ENCODE measurements at places on chromosomes 3 and 15. TPM values are rescaled to one million over a fixed set of nuclear protein-coding genes. Genes with fewer than 3 reads are reported as not detected.

DNA sequence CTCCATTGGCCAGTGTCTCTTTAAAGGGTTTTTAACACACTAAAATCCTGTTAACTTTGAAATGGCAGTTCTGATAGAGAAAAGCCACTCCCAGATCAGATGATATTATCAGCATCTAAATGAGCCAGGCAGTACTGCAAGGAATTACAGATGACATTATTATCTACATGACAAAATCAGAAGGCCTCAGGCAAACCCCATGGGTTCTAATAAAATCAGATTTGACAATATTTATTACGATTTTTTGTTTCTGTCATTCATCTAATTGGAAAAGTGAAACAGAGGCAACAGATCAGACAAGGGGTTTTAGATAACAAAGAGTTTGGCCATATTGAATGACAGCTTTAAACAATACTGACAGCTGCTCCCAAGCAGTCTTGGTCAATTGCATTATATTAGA lies 112.7 kb downstream of the FEZF2 start:
- DNase-seq: no peak

DNA sequence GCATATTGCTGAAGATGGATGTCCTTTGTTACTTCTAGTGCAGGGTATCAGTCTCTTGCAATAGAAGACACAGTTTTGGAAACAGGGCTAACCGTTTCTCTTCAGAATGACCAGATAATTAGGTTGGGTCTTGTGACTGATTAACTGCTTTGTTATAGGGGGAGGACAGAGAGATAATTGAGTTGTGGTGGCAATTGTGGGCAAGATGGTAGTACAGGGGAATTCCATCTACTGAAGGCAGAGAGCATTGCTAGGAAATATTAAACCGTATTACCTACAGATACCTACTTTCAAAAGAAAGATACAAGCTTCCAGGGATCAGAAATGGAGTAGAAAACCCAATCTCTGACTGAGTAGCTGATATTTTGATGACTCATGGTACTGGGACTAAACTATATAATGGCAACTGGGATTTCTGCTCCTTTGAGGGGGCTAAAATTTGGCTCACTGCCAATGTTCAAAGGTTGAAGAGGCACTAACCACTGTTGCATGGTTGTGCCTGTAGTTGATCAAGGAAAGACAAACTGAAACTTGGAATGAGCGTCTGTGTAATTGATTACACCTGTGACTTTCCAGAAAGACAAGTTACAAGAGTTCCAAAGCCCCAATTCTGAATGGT lies 4.2 kb downstream of the PRR23B start:
- DNase-seq: no peak

- DNase-seq: peak; percentile 79
Observed at GRCh38 chr3:39000008-39000450, 51.7 kb downstream of the SCN11A start.

- no peak for DNase-seq
Observed at GRCh38 chr15:50016951-50017350, 102.1 kb downstream of the ATP8B4 start.

DNA sequence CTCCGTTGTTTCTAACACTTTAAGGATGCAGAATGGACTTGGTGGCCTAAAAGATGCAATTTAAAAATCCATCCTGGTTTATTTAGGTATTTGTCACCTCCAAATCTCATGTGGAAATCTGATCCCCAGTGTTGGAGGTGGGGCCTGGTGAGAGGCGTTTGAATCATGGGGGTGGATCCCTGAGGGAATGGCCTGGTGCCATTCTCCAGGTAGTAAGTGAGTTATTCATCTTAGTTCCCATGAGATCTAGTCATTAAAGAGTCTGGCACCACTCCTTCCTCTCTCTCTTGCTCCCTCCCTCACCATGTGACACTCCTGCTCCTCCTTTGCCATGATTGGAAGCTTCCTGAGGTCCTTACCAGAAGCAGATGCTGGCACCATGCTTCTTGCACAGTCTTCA lies 339.1 kb downstream of the NTRK3 start:
- DNase-seq: no peak

DNA sequence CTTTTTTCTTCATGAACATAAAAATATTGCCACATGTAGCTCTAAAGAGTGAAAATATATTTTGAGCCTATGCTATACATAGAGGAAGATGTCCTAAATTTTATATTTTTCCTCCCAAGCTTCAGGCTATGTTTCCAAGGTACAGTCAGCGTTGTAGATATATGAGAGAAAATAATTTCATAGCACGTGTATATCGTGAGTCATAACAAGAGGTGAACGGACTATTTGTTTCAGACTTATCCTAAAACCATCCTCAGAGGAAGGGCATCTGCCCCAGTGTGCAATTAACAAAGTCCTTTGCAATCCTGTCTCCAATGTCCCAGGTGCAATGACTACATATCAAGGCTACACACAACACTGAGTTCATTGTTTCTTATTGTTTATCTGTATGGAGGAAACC lies 177.3 kb upstream of the ARRDC4 start:
- no peak for DNase-seq

- no peak for DNase-seq
Observed at GRCh38 chr15:94576889-94577533, 345.6 kb downstream of the MCTP2 start.

DNA sequence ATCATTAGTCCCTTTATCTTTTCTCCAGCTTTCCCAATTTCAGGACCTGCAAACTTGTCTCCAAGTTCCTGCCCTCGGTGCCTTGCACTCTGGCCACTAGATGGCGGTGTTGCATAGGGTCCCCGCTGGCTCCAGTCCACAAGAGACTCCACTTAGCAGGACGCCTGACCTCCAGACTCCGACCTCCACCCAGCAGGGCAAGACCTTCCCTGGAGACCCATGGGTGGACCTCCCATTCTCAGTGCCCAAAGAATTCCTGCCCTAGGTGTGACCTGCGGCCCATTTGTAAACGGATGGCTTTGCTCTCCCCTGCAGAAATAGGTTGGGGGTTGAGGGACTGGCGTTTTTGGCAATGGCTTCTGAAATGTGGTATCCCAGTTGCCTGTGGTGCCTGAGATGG lies 82.6 kb downstream of the LSM3 start:
- peak; percentile 89 for DNase-seq

DNA sequence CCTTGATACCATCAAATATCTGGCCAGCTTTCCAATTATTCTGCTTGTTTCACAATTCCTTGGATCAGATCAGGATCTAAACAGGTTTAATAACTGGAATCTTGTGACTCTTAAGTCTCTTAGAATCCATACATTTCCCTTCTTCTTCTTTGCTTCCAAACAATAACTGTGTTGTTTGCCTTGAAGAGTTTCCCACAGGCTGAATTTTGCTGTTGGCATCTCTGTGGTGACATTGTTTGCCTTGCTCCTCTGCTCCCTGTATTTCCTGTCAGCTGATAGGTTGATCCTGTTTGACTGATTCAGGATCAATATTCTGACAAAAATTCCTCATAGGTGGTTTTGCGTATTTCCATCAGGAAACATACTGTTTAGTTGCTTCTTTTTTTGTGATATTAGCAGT lies 248.4 kb upstream of the LMCD1 start:
- no peak for DNase-seq

DNA sequence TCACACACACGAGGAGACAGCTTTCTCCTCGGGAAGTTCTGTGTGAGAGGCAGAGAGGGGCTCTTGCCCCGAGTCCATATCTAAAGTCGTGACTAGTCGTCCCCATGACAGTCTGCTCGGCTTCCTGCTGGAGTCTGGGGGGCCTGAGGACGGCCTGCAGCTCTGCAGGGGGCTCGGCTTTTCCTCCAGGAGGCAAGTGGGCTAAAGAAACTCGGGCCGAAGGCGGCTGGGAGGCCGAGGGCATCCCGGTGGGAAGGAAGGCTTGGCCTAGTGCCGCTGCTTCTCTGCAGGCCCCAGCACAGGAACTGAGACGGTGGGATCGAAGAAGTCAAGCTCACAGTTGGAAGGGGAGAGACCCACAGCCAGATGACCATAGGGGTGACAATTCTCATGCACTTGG lies 25.4 kb upstream of the PIGZ start:
- DNase-seq: peak; percentile 8

DNA sequence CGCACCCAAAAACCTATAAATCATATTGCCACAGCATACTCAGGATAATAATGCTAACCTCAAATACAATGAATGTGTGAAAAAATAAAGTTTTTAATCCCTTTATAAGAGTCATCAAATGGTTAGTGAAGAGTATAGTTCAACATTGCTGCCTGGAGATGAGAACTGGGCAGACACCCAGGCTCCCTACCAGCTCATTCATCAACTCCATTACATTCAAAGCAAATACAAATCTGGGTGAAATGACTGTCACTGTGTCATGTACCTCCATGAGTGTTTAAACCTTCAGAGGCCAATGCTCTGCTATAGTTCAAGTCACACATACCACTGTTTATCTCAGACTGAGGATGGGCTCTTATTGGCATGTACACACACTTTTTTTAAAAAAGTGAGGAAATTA lies 167.2 kb upstream of the KCNMB2 start:
- DNase-seq: no peak

DNA sequence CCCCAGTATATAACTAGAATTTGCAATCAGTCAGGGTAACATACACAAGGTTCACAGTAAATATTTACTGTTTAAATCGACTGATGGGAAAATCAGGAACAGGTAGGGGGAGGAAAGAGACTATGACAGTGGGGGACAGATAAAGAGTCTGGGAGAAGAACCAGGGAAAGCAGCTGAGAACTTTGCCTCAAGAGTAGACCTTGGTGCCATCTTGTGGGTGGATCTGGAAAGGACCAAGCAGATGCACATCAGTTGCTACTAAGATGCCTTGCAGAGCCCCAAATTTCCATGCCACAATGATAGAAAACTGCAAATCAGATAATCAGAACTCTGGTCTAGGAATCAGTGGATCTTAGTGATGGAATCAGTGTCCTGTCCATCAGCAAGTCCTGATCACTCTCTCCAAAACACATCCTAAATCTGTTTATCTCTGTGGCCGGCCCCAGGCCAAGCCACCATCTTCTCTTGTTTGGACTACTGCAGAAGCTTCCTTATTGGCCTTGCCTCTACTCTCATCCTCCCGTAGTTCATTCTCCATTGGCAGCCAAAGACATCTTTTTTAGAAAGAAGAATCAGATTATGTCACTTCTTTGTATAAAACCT lies 62.7 kb downstream of the PDE8A start:
- DNase-seq: no peak

- DNase-seq: no peak
Observed at GRCh38 chr15:52733088-52733487, 53.9 kb upstream of the ATOSA start.

DNA sequence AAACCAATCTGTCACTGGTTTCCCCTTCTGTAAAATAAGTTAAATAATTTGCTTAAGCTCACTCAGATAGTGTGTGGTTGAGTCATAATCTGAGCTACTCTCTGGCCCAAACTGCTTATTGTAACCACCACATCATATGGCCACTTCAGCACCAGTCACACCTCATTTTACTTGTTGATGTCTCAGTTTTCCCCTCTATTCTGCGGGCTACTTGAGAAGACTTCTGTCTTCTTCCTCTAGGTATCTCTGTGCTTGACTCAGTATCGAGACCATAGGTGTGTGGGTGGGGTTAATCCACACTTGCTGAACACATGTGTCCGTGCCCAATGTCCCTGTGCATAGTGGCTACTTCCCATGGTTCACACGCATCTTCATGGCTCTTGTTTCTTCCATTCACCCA lies 32.9 kb downstream of the CRYGS start:
- no peak for DNase-seq

GRCh38 chr3:100634493-100635272 lies 25.3 kb downstream of the ADGRG7 start:
- DNase-seq: no peak

DNA sequence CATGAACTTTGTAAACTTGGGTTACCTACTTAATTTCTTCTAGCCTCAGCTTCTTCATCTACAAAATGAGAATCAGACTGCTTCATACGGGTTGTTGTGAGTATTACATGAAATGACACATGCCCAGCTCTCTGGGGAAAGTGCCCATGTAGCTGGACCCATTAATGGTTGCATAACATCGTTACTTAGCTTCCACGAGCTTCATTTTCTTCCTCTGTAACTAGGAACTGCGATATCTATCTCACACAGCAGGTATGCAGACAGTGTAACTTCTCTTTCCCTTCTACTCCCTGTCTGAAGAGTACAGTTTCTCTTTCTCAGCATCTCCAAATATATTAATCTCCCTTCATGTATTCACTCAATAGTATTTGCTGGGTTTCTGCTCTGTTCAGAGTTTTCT lies 37.9 kb upstream of the DLG1 start:
- no peak for DNase-seq

DNA sequence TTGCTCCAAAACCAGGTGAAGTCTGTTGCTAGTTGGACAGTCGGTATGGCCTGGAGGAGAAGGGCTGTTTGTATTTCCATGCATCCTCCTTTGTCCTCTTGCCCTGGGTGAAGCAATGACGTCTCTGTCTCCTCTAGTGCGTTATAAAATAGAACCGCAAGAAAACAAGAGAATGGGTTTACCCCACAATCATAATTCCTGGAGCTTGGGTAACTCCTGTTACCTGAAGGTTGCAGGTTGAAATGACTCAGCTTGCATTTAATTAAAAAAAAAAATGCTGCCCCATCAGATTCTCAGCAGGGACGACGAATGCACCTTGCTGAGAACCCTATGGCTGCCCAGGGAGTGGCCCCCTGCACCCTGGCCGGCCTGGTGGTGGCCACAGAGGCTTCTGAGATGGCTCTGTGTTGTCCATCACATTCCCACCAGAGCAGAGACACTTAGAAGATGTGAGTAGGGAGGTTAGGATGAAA lies 228.2 kb upstream of the BHLHE40 start:
- no peak for DNase-seq

GRCh38 chr15:34271493-34271892 lies 46.7 kb downstream of the EMC4 start:
- no peak for DNase-seq

- no peak for DNase-seq
Observed at GRCh38 chr3:14334136-14334535, 68.3 kb upstream of the SLC6A6 start.

GRCh38 chr3:32376115-32376514 lies 15.5 kb upstream of the CMTM7 start:
- no peak for DNase-seq

DNA sequence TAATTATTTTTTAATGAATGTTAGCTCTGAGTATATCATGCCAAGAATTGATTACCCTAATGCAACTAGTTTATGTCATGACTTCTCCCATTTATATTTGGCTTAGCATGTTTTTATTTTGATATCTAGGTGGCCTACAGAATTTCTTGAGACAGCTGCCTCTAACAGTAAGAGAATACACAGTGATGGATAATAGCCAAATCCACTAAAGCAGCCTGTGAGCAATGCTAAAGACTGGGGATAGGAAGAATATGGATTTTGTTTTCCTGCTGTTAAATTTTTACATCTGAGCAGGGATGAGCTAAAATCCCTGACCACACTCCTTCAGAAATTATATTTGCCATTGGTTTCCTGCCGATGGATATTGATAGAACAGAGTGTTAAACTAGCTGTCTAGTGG lies 149.3 kb upstream of the TGFBR2 start:
- no peak for DNase-seq

DNA sequence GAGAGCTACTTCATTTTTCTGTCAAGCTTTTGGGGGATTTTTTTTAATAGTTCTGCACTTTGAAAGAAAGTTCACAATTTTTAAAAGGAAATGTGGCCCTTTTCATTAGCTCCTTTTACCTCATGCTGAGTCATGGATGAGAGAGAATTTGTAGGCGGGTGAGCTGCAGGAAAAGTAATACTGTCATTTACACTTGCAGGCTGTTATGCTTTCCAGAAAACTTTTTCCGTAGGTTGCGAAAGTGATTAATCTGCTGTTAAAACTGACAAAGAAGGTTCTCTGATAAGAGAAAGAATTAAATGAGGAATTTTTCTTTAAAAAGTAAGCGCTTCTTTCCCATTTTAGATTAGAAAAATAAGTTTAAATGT lies 430.2 kb downstream of the LPP start:
- DNase-seq: no peak

- no peak for DNase-seq
Observed at GRCh38 chr3:172154768-172155664, 115.6 kb downstream of the FNDC3B start.

The COL6A5 gene
- not detected for polyA plus RNA-seq

Measured in kidney (tissue), 22 donors.